Activated T-helper 1 cell treated with anti-CD3 and anti-CD28 coated beads, Interleukin-2, amount 50 U/mL, for 16 hours (primary cell): ENCODE measurements at places on chromosomes 5 and 9.

GRCh38 chr5:56384186-56384585, 151.1 kb upstream of the ANKRD55 start:
- no peak for DNase-seq

- DNase-seq: no peak
Measured at GRCh38 chr9:117720555-117720954, 16.4 kb downstream of the TLR4 start.

DNA sequence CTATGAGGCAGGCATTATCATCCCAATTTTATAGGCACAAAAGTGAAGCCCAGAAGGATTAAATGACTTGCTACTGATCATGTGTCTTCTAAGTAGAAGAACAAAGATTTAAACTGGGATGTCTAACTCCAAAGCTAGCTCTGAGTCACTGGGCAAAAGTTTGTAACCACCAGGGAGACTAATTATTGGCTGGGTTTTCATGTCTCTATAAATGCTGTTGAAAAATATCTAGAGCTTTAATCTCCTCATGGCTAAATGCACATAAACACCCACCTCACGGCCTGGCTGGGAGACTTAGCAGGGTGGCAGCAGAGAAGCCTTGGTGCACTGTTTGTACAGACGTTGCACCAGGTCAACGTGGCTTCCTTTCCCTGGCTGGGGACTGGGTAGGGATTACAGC, 144.6 kb downstream of the MELK start:
- no peak for DNase-seq

GRCh38 chr9:19028835-19029451, 4.1 kb downstream of the SAXO1 start:
- DNase-seq: no peak

GRCh38 chr9:87123830-87124229, 176.5 kb upstream of the GAS1 start:
- DNase-seq: no peak

DNA sequence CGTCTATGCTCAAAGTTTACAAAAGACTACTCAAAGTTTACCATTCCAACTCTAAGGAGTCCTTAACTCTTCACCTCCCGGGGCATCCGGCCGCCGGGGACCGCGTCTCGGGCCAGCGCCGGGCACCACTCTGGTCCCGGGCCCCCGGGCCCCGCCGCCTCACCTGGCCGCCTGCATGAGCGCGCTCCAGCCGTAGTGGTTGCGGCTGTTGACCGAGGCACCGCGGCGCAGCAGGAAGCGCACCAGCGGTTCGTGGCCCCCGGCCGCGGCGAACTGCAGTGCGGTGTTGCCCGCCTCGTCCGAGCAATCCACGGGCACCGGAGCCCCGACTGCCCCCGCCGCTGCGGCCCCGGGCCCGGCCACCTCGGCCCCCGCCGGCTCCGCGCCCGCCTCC, 388 bp downstream of the ANKS6 start:
- no peak for DNase-seq

GRCh38 chr5:150492621-150493020, 15.3 kb upstream of the NDST1 start:
- DNase-seq: no peak

GRCh38 chr5:111869681-111870080, 112.7 kb upstream of the NREP start:
- no peak for DNase-seq

DNA sequence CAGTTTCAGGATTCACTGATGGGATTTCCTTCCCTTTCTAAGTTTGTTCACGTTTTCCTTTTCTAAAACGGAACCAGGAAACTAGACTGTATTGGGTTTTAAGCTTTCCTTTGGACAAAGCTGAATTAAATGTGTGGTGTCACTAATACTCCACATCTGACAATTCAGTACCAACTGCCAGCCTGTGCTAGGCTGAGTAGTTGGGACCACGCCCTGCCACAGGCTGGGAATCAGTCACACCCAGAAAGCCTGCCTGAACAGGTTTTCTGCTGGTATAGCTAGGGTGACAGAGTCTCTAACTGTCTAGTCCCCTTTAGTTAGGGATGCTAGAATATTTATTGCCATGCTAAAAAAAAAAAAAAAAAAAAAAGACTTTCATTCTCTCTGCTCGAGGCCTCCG, 15.6 kb downstream of the SPACA9 start:
- no peak for DNase-seq

GRCh38 chr9:70580606-70581195, 166.2 kb upstream of the KLF9 start:
- DNase-seq: no peak

DNA sequence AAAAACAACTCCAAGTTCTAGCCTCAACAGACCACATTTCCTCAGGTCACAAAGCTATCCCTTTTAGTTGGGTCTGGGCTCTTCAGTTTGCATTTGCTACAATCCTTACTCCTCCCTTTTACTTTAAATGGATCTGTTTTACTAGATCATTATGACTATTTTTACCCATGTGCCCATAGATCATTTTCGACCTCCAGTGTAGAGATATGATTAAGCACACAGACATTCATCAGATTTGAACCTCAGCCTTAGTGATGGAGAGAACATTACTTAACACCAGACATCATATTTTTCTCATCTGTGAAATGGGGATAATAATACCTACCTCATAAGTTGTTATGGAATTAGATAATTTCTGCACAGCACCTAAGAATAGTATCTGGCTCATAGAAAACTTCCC, 141.9 kb downstream of the NPR3 start:
- no peak for DNase-seq

DNA sequence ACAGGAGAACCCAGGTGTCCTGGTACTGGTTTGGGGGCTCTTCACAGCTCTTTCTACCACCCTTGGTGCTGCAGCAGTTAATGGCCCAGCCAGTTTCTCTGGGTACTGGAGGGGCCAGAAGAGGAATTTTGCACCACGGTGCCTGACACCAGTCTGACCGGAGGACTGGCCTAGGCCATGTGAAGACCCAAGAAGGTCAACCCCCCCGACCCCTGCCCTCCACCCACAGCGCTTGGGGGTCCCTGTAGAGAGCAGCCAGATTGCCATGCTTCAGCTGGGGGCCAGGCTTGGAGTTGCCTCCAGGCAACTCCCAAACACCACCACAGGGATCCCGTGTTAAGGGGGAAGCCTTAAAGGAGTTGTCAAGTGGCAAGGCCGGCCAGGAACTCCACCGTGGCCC, 6.2 kb downstream of the ARSI start:
- no peak for DNase-seq

- DNase-seq: no peak
Measured at GRCh38 chr5:89351975-89352374, 469.0 kb upstream of the MEF2C start.

DNA sequence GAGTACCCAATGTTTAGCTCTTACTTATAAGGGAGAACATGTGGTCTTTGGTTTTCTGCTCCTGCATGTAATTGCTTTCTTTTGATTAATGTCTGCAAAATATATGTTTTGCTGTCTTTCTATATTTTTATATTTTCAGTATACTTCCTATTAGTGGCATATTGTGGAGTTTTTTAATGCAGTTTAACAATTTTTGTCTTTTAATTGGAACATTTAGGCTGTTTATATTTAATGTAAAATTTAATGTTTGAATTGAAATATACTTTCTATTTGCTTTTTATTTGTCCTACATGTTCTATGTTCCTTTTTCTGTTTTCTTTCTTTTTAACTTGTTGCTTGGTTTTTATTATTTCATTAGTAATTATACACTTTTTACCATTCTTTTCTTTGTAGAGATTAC, 4.9 kb downstream of the ECM2 start:
- no peak for DNase-seq

DNA sequence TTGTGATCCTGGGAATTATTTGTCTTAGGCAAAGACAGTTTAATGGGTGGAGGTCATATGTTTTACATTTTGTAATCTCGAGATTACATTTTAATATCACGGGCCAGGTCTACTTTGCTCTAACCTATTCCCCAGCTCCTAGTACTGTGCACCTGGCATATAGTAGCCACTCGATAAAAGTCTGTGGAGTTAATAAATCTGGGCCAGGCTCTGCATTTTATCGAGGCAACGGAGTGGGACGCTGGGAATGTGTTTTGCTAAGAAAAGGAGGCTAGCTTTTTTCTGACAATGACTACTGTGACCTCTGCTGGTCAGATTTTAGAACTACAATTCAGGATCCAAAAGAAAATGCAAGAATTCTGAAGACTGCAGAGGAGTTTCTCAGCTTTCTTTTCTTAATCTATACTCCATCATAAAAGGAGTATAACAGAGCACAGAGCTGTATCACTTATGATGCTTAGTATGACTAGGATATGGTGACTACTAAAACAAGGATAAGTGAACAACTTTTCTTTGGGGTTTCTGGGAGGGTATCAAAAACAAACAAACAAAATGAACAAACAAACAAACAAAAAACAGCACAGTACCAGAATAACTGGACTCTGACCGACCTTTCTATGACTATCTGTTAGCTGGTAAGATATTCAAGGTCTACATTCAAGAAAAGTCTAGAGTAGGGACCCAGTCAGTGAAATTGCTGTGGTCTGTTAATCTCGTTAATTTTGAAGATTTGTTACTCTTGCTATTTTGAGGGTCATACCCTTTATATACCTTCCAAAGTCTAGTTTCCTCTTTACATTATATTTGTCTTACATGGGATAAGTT, 46.1 kb upstream of the CER1 start:
- DNase-seq: no peak

DNA sequence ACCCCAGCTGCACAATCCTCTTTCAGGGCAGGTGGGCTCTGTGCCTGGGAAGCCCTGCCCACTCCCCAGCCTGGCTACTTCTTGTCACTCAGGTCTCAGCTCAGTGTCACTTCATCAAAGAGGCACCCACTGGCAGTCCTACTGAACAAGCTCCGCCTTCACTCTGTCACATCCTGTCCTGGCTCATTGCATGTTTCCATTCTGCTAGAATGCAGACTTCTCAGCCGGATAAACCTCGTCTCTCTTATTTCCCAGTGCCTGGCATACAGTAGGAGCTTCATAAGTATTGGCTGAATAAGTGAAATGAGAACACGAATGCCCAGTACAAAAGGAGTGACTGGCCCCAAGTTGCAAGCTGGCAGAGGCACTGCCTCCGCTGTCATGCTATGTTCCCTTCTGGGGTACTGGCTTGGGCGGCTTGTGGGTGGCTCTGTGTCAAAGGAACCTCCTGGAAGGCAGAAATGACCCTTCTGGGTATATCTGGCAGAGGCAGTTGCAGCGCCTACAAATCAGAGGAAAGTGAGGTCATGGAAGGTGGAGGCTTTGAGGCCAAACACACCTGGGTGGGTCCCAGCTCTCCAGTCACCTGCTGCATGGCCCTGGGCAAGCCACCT, 98.3 kb upstream of the PHYKPL start:
- DNase-seq: no peak

DNA sequence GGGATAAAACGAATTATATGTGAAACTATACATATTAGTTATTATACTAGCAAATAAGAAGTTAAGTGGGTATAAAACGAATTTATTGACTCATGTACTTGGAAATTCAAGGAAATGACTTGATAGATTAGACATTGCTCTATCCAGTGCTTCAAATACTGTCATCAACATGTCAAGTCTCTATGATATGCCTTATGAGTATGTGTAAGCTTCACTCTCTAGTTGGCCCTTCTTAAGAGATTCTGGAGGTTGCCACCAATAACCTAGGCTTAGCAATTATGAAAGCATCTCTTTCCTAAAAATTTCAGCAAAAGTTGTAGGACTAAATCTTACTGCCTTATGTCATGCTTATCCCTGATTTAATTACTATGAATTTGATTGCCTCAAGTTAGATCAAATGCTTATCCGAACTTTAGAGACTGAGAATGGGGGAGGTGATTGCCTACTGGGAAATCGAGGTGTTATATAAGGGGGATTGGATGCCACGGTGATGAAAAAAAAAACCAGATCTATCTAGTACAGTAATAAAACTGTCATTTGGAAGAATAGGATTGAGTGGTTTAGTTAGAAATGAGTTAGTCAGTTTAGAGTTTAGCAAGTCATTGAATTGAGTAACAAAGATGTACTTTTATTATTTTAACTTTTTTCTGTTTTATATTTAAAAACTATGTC, 46.9 kb downstream of the CSNK1G3 start:
- no peak for DNase-seq

DNA sequence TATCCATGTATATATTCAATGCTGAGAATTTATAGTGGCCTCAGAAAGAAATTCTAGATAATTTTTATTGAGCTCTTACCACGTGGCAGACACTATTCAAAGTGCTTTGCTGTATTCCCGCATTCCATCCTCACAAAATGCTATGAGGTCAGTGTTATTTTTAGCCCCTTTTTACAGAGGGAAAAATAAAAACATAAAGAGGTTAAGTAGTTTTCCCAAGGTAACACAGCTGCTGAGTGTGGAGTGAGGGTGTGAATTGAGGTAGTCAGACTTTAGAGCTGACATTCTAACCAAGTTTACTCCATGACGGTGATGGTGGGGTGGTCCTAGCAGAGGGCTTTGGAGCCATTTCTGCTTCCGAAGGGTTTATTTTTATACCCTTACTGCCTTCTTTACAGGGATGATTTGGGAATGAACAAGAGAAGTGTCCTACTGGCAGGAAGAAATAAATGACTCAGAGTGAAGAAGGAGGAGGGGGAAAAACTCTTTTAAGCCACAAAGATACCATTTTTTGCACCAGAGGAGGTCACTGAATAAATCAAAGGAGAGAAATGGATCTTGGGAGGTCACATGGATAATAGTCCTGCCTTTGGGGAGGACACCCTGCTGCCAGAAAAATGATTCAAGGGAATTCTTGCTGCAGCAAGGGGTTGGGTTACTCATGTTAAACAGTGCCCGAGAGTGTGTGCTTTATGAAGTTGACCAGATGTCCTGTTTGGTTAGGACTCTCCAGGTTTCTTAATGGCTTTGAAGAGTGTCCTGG, 76.1 kb downstream of the HMHB1 start:
- DNase-seq: no peak

GRCh38 chr9:129380961-129381401, 202.9 kb upstream of the IER5L start:
- no peak for DNase-seq

DNA sequence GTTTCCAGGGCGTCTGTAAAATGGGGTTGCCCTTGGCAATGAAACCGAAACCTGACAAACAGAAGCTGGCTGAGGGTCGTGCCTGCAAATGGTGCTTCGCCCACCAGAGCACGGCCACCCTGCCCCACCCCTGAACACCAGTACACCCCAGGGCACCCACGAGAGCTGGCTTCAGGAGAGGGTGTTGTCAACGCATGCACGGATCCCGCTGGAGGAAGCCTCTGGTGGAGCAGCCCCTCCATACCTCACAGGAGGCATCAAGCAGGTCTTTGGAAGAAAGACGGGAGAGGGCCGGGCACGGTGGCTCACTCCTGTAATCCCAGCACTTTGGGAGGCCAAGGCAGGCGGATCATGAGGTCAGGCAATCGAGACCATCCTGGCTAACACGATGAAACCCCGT, 8.6 kb downstream of the SLC6A3 start:
- no peak for DNase-seq

- no peak for DNase-seq
Measured at GRCh38 chr9:20603524-20604268, 18.6 kb downstream of the MLLT3 start.

- DNase-seq: no peak
Measured at GRCh38 chr9:123269281-123269680, 895 bp upstream of the STRBP start.

GRCh38 chr5:128962211-128962610, 3.1 kb upstream of the SLC27A6 start:
- DNase-seq: no peak
